ENCODE measurements at places on chromosomes 2 and 18.

DNA sequence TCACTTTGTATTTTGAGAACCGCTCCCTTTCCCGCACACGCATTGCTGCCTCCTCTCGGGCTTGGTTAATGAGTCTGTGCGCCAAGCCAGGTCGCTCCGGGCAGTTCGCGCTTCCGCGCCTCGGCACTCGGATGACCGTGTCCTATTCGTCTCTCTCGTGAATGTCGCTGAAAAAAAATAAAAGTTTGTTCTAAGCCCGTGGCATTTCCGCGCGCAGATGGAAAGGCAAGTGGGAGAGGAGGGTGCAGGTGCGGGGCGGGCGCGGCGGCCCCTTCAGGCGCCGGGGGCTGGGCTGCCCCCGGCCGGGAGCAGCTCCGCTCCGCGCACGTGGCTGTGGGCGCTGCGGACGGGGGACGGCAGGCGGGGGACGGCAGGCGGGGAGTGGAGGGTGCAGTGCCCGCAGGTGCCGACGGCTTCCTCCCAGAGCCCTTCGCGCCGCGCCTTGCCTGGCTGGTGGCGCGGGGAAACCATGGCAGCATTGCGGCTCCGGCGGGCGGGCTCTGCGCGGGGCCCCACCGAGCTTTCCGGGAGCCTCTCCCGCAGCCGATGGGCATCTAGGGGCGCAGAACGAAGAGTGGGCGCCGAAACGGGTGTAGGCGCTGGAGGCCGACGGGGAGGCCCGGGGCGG, 159.6 kb upstream of the SIX2 start:
- DNase-seq, result no peak

GRCh38 chr2:188403676-188404075, 112.0 kb downstream of the GULP1 start:
- DNase-seq, result no peak

DNA sequence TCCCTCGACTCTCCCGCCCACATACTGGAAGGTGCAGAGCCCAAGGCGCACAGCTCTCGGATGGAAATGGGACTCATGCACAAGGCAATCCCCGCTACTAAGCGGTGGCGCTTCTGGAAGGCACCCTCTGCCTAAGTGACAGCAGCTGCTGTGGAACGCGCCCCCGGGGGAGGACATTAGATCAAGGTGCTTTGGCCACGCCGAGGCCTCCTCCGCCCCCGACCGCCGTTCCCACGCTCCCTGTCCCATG, 202 bp downstream of the MCEE start:
- DNase-seq, result no peak

DNA sequence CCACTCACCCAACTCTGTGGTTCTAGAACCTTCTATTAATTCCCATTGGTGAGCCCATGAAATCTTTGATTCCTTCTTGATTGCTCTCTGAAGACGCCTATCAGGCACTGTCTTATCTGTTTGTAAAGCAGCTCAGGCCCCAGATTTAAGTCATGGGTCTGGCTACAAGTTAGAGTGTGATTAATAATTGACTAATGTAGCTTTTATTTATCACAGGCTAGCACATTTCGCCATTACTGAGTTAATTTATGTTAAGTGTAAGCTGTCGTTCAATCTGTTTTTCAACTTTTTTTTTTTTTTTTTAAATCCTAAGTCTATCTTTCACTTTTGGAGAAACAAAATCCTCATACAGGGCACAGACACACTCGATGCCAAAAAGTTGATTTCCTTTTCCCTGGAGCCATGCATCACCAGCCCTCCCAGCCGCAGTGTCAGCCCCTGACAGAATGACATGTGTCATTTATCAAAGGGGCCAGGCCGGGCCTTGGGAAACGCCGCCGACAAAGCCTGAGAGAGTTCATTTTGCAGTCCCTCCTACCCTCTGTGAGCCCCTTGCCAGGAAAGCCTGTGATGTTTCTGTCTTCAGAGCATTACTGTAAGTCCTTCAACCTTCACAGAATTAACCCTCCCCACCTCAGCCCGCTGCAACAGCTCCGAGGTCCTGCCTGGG, 15.8 kb downstream of the TSHZ1 start:
- DNase-seq, result no peak

DNA sequence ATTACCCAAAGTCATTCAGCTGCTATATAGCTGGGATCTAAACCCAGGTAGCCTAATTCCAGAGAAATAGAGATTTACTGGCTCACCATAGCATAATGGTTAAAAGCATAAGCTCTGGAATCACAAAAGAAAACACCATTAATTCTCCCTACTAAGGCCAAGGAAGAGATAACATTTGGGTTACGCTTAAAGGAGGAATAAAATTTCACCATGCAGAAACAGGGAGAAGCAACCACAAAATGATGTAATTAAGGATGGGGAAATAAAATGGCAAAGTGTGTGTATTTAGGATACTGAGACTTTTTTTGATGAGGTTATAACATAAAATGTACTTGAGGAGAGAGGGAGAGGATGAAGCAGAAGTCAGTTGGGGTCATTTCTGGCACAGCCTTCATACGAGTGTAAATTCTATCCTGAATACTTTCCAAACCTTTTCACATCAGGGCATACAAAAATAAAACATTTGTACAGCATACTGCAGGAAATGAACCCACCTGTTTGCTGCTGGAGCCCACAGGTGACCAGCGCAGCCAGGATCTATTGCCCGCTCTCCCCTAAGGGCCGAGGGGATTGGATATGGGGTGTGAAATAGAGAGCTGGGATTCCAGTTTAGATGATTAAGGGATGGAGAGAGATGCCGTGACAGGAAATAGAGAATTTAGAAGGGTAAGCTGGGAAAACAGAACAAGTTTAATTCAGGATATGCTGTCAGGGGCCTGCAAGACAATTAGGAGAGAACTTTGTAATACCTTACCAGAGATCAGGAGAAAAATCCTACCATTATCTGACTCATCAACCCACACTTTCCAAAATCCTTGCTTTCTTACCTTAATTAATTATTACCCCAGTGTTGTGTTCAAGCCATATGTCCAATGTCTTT, 43.8 kb upstream of the SERTAD2 start:
- DNase-seq, result no peak

- DNase-seq, result no peak
Observed at GRCh38 chr2:146414456-146414855, 1430.4 kb upstream of the ACVR2A start.

DNA sequence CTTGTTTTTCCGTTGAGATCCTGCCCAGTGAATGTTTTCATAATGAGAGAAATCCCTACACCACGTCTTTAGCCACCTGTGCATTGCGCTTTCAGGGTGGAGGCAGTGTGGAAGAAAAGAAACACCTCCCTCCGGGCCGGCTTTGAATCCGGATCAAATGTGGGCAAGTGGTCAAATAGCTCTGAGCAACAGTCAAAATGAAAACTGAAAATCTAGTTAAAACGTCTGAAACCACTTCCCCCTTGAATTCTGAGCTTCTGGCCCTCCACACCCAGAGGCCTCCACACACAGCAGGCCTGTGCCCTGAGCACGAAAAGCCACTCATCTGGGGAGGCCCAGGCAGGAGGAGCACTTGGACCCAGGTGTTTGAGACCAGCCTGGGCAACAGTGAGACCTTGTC, 263.6 kb upstream of the SALL3 start:
- DNase-seq, result no peak

DNA sequence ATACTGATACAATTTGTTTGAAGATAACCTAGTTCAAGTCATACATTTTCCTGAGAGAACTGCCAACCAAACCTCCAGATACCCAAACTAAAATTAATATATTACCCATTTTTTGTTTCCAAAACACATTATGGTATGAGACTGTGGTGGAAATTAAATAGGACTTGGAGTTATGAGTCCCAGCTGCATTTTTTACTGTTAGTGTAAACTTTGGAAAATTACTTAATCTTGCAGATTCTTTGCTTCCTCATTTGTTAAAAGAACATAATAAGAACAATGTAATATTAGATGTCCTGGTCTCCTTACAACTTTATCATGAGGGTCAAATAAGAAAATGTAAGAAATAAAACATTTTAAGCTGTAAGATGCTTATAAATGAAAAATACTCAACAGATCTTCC, 98.2 kb upstream of the TRIB2 start:
- DNase-seq, result no peak

DNA sequence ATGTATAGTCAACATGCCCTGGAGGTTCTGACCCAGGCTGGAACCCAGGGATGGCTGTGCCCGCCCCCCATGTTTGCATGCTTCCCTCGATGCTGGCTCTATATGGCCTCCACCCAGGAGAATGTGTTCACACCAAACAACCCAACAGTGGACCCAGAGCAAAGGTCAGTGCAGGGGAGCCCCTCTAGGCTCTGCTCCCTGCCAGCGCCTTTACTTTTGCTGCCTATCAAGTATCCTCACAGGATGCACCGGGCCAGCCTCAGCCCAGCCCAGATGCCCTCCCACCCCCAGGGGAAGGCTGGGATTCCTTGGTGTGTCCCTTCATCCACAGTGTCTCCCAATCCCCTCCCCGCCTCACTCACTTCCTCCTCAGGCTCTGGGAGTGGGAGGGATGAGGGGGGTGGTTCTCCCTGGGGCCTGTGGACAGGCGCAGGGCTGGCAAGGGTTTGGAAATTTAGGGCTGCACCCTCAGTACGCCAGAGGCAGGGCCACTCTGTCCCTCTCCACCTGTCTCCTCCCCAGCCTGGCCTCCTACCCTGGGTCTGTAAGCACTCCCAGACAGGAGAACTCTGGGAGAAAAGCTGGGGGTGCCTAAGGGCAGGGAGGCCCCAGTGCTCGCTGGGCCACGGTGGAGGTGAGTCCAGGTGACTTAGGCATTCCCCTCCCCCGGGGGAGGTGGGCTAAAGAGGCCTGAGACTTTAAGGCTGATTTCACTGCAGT, 2.3 kb downstream of the ATP6V1B1 start:
- DNase-seq, result no peak
